ENCODE measurements at places on chromosomes 11 and 22.

- DNase-seq: no peak
- no peak overlapping the region for H3K4me3 ChIP-seq
- H3K27ac ChIP-seq: no peak overlapping the region
- no peaks in the 10 kb centered on the region for H3K4me1 ChIP-seq
Measured at GRCh38 chr22:29563652-29564460, 10.3 kb upstream of the THOC5 start.

GRCh38 chr22:23376256-23376655 is 195.9 kb downstream of the BCR start:
- H3K27ac ChIP-seq: no peak overlapping the region
- no peak for DNase-seq

- H3K4me3 ChIP-seq: no peak overlapping the region
- H3K27me3 ChIP-seq: peaks cover 34% of the 10 kb centered on the region
- no peak for DNase-seq
Measured at GRCh38 chr22:50547263-50547985, 1.7 kb downstream of the KLHDC7B start.

- no peak overlapping the region for H3K27ac ChIP-seq
- no peak for DNase-seq
Measured at GRCh38 chr11:76157891-76158290, 48.4 kb downstream of the WNT11 start.

GRCh38 chr11:61791737-61792309 is 576 bp downstream of the TMEM258 start:
- peak overlapping the region; percentile 82 for H3K4me3 ChIP-seq
- peak overlapping the region; percentile 98 for H3K27ac ChIP-seq
- no peaks in the 10 kb centered on the region for H3K36me3 ChIP-seq
- peaks cover 19% of the 10 kb centered on the region for H3K4me1 ChIP-seq

DNA sequence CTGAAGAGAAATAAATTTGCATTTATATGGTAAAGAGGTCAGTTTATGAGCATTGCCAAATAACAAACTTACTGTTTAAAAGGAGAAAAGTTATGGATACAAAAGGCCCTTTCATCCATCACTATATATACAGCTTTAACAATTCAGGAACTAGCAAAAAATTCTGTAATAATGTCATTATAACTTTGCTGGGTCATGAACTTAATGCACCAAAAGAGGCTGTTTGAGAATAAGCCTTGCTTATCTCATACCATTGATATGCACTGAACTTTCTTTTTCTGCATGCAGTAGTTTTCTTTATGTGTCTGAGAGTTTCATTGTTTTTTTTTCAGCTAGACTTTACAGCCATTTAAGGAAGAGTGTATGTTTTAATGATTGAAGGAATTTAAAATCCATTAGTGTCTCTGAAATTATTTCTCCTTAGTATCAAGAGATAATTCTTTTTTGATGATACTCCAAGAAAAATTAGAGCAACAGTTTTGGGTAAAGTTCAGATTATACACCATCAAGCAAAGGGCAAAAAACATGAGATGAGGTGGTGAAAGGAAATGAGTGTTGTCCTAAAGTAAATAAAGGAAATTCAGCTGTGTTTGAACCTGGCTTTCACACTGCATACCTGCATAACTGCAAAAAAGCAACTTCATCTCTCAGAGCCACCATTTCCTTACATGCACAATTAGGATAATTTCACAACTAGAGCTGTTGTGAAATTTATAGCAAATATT is 188.2 kb upstream of the ANO3 start:
- no peaks in the 10 kb centered on the region for H3K36me3 ChIP-seq
- no peak overlapping the region for H3K27ac ChIP-seq
- H3K4me1 ChIP-seq: no peaks in the 10 kb centered on the region
- H3K27me3 ChIP-seq: no peaks in the 10 kb centered on the region

- no peaks in the 10 kb centered on the region for H3K27me3 ChIP-seq
- no peak overlapping the region for H3K4me3 ChIP-seq
- H3K27ac ChIP-seq: no peak overlapping the region
- DNase-seq: no peak
- H3K36me3 ChIP-seq: no peaks in the 10 kb centered on the region
- H3K4me1 ChIP-seq: peaks cover 11% of the 10 kb centered on the region
Measured at GRCh38 chr11:2783536-2784082, 83.8 kb upstream of the KCNQ1OT1 start.
